HepG2 (cell line): ENCODE measurements at places on chromosomes 7 and 10. TPM values are rescaled to one million over a fixed set of nuclear protein-coding genes. Genes with fewer than 3 reads are reported as not detected.

DNA sequence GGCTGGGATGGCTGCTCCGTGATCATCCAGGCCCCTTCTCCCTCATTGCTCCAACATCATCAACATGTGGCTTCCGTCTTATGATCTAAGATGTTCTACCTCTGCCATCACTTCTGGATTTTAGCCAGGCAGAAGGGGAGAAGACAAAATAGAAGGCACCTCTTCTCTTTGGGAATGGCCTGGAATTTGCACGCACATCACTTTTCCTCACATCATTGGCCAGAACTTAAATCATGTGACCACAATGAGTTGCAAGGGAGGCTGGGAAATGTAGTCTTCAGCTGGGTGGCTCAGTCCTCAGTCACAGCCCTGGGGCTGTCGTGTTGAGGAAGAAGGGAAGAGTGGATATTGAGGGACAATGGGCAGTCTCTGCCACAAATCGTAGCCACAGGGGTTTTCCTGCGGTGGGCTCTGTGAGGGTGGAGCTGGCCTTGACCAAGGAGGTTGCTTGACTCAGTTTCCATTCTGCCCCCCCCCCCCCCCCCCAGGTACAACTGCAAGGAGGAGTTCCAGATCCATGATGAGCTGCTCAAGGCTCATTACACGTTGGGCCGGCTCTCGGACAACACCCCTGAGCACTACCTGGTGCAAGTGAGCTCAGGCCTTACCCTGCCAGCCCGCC, 50.3 kb downstream of the PALD1 start:
- H3K4me1 ChIP-seq, result no peaks in the 10 kb centered on the region
- no peak overlapping the region for H3K4me3 ChIP-seq
- H3K27me3 ChIP-seq, result peaks cover 6% of the 10 kb centered on the region; the same call in 1 of the 3 replicates
- H3K27ac ChIP-seq, result no peak overlapping the region
- H3K36me3 ChIP-seq, result no peaks in the 10 kb centered on the region

GRCh38 chr7:80630608-80631405, 7.6 kb upstream of the CD36 start:
- H3K4me1 ChIP-seq, result peaks cover 40% of the 10 kb centered on the region
- H3K4me3 ChIP-seq, result peak overlapping the region; percentile 20; the same call in 1 of the 2 replicates
- H3K27me3 ChIP-seq, result no peaks in the 10 kb centered on the region
- DNase-seq, result peak; percentile 26
- H3K36me3 ChIP-seq, result no peaks in the 10 kb centered on the region

- no peaks in the 10 kb centered on the region for H3K4me1 ChIP-seq
- H3K27ac ChIP-seq, result no peak overlapping the region
- no peaks in the 10 kb centered on the region for H3K27me3 ChIP-seq
- H3K36me3 ChIP-seq, result no peaks in the 10 kb centered on the region
- no peak for DNase-seq
Observed at GRCh38 chr7:91050677-91051076, 213.6 kb upstream of the FZD1 start.

GRCh38 chr10:947051-947450, 15.5 kb upstream of the LARP4B start:
- H3K36me3 ChIP-seq, result no peaks in the 10 kb centered on the region
- no peak overlapping the region for H3K27ac ChIP-seq
- no peak for DNase-seq
- H3K4me1 ChIP-seq, result peaks cover 26% of the 10 kb centered on the region
- peaks cover 53% of the 10 kb centered on the region for H3K27me3 ChIP-seq
- H3K4me3 ChIP-seq, result no peak overlapping the region

DNA sequence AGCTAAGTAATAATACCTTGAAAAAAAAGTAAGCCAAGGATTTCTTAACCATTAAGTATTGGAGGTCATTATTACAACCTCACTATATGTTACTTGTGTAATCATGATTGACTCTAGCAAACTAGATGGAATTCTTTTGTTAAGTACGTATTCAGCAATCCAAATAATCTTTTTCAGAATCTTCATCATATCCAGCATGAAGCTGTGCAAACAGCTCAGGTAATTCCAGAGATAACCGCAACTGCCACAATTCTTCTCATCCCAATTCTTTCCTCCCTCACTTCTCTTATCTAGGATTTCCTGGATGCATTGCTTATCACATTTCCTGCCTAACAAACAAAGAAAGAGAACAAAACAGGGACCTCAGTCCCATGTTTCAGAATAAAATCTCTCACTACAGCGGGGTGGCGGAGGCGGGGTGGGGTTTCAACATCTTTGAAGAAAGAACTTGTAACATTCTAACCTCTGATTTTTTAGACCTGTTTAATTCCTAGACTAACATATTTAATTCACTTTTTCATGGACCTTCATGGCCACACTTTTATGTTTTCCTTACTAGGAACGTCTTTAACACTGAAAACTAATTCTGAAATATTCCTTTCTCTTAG, 156.5 kb downstream of the POM121L12 start:
- no peak for DNase-seq
- no peak overlapping the region for H3K4me3 ChIP-seq
- H3K27me3 ChIP-seq, result no peaks in the 10 kb centered on the region
- H3K27ac ChIP-seq, result no peak overlapping the region

DNA sequence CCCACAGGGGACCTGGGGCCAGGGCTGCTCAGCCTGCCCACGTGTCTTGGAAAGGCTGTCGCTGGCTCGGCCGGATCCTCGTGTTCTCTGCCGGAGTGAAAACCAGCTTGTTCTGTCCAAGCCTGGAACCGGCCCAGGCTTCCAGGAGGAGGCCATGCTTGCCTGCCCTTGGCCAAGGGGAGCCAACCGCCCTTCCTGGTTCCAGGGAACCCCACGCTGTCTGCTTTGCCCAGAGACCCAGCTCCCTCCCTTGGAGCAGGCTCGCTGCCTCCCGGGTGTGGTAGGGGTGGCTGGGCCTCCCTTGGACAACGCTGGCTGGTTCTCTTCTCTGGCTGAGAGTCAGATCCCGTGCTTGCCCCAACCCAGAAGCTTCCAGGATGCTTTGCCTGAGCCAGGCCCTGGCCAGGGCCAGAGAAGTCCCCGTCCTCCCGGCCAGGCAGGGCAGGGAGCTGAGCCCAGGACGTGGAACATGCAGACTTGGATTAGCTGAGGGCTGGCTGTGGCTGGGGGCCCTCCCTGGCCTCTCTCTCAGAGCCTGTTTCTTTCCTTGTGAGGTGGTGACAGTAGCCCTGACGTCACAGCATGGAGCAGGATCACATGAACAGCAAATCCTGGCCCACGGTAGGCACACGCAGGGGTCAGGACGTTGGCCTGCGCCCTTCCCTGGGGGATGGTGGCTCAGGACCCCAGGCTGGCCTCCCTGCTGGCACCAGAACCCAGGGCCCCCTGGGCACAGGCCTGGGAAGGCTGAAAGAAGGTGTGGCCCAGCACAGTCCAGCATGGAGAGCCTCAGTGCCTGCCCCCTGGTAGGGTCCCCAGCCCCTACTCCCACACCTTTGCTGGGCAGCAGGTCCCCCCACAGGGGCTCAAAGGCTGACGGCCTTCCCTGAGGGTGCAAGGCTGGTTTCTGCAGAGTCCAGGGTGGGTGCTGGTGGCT, 67.5 kb downstream of the PWWP2B start:
- peaks cover 30% of the 10 kb centered on the region for H3K4me1 ChIP-seq
- H3K27me3 ChIP-seq, result peaks cover 28% of the 10 kb centered on the region
- DNase-seq, result no peak
- no peaks in the 10 kb centered on the region for H3K36me3 ChIP-seq
- no peak overlapping the region for H3K27ac ChIP-seq
- no peak overlapping the region for H3K4me3 ChIP-seq

DNA sequence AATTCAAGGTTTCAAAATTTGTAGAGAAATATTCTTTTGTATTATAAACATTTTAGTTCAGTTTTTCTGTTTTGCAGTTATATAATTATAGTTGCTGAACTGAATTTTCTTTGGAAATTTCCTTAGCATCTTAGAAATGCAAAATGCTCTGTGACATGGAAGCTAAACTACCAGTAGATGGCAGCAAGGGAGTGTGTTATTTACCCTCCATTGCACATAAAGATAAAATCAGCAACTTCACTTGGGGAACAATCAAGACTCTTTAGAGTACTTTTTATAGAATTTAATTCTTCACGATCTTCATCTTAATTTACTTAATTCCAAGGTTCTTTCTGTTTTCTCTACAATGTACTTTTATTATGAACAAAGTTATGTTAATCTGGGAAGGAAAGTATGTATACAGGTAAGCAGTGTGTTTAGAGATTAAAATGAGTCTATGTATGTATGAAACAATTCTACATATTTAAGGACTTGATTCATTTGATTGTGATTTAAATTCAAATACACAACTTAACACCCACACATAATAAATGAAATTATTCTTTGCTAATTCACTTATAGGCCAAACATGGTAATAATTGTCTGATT, 404.2 kb downstream of the THSD7A start:
- H3K27me3 ChIP-seq, result no peaks in the 10 kb centered on the region
- H3K27ac ChIP-seq, result no peak overlapping the region
- peak; percentile 27 for DNase-seq
- no peaks in the 10 kb centered on the region for H3K4me1 ChIP-seq

GRCh38 chr7:95715274-95715673, 57.1 kb upstream of the DYNC1I1 start:
- H3K4me1 ChIP-seq, result no peaks in the 10 kb centered on the region
- no peaks in the 10 kb centered on the region for H3K36me3 ChIP-seq
- H3K27ac ChIP-seq, result no peak overlapping the region
- DNase-seq, result no peak
- no peak overlapping the region for H3K4me3 ChIP-seq

- H3K36me3 ChIP-seq, result no peaks in the 10 kb centered on the region; the same call in 1 of the 2 replicates
- DNase-seq, result peak; percentile 64
- no peaks in the 10 kb centered on the region for H3K27me3 ChIP-seq
- H3K27ac ChIP-seq, result peak within 1 kb of the TSS; percentile 78
- peak within 1 kb of the TSS; percentile 95 for H3K4me3 ChIP-seq
Observed at GRCh38 chr10:68560186-68560942, at the start of gene TET1. TSS of gene TET1 (plus strand) at chr10:68560337. CDS start at chr10:68572339, 12,002 bp downstream.

- no peak overlapping the region for H3K4me3 ChIP-seq
- H3K27ac ChIP-seq, result no peak overlapping the region
Observed at GRCh38 chr7:111424768-111425167, 137.5 kb downstream of the IMMP2L start.

DNA sequence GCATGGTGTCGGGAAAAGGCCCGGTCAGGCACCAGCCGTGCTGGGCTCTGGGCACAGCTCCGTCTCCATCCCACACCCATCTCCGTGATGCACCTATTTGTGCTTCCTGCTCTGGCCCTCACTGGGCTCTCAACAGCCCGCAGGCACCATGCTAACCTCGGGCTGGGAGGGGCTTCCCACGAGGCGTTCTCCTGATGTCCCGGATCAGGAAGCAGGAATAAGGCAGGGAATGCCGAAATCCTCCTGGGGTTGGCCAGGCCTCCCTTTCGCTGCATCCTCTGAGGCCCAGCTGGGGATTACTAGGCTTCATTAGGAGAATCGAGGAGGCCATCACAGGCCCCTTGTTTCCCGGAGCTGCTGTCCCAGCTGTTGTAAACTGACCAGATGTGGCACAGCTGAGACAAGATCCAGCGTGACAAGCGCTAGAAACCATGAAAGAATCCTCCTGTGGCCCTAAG, 72.0 kb downstream of the FAM53B start:
- no peak overlapping the region for H3K4me3 ChIP-seq
- no peaks in the 10 kb centered on the region for H3K27me3 ChIP-seq
- H3K4me1 ChIP-seq, result peaks cover 7% of the 10 kb centered on the region
- H3K36me3 ChIP-seq, result peaks cover 13% of the 10 kb centered on the region; the same call in 2 of the 3 replicates

GRCh38 chr10:44332465-44332864, 52.4 kb downstream of the CXCL12 start:
- H3K4me3 ChIP-seq, result no peak overlapping the region
- no peak for DNase-seq
- no peaks in the 10 kb centered on the region for H3K36me3 ChIP-seq
- no peaks in the 10 kb centered on the region for H3K4me1 ChIP-seq

GRCh38 chr10:88120075-88120474, 256.6 kb downstream of the PTEN start:
- no peaks in the 10 kb centered on the region for H3K4me1 ChIP-seq
- H3K36me3 ChIP-seq, result no peaks in the 10 kb centered on the region
- H3K4me3 ChIP-seq, result no peak overlapping the region
- H3K27ac ChIP-seq, result no peak overlapping the region
- no peak for DNase-seq

GRCh38 chr10:78953113-78953798, 115.5 kb upstream of the ZMIZ1 start:
- H3K4me1 ChIP-seq, result peaks cover 17% of the 10 kb centered on the region
- H3K27ac ChIP-seq, result no peak overlapping the region
- H3K27me3 ChIP-seq, result no peaks in the 10 kb centered on the region
- no peak overlapping the region for H3K4me3 ChIP-seq
- DNase-seq, result no peak

- H3K4me1 ChIP-seq, result no peaks in the 10 kb centered on the region
- H3K4me3 ChIP-seq, result no peak overlapping the region
- 0 out of 3 replicates have a peak, but pooled peaks cover 4% of the 10 kb centered on the region for H3K27me3 ChIP-seq
- no peaks in the 10 kb centered on the region for H3K36me3 ChIP-seq
Observed at GRCh38 chr10:68087685-68088401, 12.8 kb upstream of the HERC4 start.

GRCh38 chr10:132481690-132482089, 55.9 kb upstream of the INPP5A start:
- no peak overlapping the region for H3K4me3 ChIP-seq
- no peak overlapping the region for H3K27ac ChIP-seq
- no peak for DNase-seq
- peaks cover 72% of the 10 kb centered on the region for H3K27me3 ChIP-seq

DNA sequence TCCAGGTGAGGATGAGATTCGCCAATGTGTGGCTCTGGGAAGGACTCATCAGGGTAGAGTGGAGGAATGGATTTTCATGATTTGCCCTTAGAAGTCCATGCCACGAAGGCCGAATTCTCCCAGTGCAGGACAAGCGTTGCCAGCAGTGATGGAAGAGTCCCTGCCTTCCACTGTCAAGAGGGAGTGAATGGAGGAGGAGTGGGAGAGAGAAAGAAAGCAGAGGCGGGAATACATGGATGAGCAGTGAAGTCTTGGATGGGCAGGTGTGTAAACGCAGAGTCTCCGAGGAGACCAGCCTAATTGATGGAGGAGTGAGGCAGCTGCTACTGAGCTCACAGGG, 419.2 kb downstream of the GLRX3 start:
- no peaks in the 10 kb centered on the region for H3K4me1 ChIP-seq
- H3K27ac ChIP-seq, result no peak overlapping the region
- peaks cover 27% of the 10 kb centered on the region; the same call in 2 of the 3 replicates for H3K27me3 ChIP-seq
- DNase-seq, result no peak
- H3K36me3 ChIP-seq, result no peaks in the 10 kb centered on the region

- DNase-seq, result no peak
- no peak overlapping the region for H3K27ac ChIP-seq
- H3K4me3 ChIP-seq, result no peak overlapping the region
- H3K27me3 ChIP-seq, result no peaks in the 10 kb centered on the region; the same call in 1 of the 2 replicates
Observed at GRCh38 chr7:75808106-75808505, 5.5 kb downstream of the CCL24 start.

GRCh38 chr7:996079-996872, 13.3 kb downstream of the CYP2W1 start:
- H3K4me3 ChIP-seq, result no peak overlapping the region
- peaks cover 1% of the 10 kb centered on the region; the same call in 1 of the 2 replicates for H3K36me3 ChIP-seq
- H3K27ac ChIP-seq, result no peak overlapping the region
- no peak for DNase-seq
- H3K27me3 ChIP-seq, result no peaks in the 10 kb centered on the region

- H3K27me3 ChIP-seq, result no peaks in the 10 kb centered on the region
- H3K36me3 ChIP-seq, result no peaks in the 10 kb centered on the region
Observed at GRCh38 chr7:68936471-68937035, 661.7 kb upstream of the AUTS2 start.

Gene AKR1C8
- not detected in 2 replicates for total RNA-seq

Gene C10orf67
- not detected in 2 replicates for total RNA-seq

Gene SHTN1
- 15.6 and 18.5 TPM in 2 replicates for total RNA-seq

Gene C7orf33
- not detected in 2 replicates for total RNA-seq

Gene TSPAN15
- 0.27 and 0.34 TPM in 2 replicates for total RNA-seq

Gene TRIM50
- 21.1 and 24.5 TPM in 2 replicates for total RNA-seq

Gene NOS3
- total RNA-seq, result 3.7 and 4.8 TPM in 2 replicates

Gene IDI2
- total RNA-seq, result not detected in 2 replicates

Gene SOSTDC1
- not detected in 2 replicates for total RNA-seq

Gene PNLIP
- not detected in 2 replicates for total RNA-seq

Gene GNAI1
- 5.7 and 8.8 TPM in 2 replicates for total RNA-seq

Gene IFIT1B
- not detected in 2 replicates for total RNA-seq

Gene OR2A42
- total RNA-seq, result not detected in 2 replicates

Gene STK31
- total RNA-seq, result not detected in 2 replicates

Gene CLDN12
- total RNA-seq, result 32.0 and 44.1 TPM in 2 replicates

Gene GNGT1
- not detected in 2 replicates for total RNA-seq
